Stomach (tissue), 19 donors: ENCODE measurements at places on chromosomes 11 and 22.

DNA sequence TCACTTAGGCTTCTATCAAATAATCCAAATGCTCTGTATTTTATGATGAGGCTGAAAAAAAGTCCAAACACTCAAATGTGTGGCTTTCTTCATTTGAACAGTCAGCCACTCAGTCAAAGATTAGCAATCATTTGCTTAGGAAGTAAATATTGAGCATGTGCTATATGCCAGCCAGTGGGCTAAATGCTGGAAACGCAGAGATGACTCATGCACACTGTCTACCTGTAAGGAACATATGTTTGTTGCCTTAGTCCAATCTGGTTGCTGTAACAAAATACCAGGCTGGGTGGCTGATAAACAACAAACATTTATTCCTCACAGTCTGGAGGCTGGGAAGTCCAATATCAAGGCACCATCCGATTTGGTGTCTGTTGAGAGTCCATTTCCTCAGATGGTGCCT, 617.3 kb downstream of the NTM start:
- H3K36me3 ChIP-seq = no peaks in the 10 kb centered on the region
- no peak overlapping the region for H3K27ac ChIP-seq

GRCh38 chr11:118889797-118890196, 6.1 kb downstream of the CXCR5 start:
- H3K4me3 ChIP-seq = no peak overlapping the region
- DNase-seq = no peak
- H3K27me3 ChIP-seq = no peaks in the 10 kb centered on the region
- peak overlapping the region; percentile 43 for H3K27ac ChIP-seq

DNA sequence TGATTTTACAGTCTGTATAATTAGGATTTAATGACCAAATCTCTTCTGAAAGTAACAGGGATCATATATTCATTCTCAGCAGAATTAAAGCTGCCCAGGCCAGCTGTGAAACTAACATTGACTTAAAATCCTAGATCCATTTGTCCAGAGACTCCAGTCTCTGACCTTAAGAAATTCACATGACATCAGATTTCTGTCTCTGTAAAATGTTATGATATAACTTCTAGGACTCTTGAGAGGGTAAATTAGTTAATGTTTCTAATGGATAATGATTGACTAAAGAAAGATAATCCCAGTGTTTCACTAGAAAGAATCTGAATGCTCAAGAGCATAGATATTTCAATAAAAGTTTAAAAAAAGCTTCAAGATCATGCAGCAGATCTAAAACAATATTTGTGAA, 6.3 kb downstream of the NOX4 start:
- H3K4me1 ChIP-seq = no peaks in the 10 kb centered on the region
- no peak for DNase-seq
- no peaks in the 10 kb centered on the region for H3K27me3 ChIP-seq
- no peak overlapping the region for H3K27ac ChIP-seq

DNA sequence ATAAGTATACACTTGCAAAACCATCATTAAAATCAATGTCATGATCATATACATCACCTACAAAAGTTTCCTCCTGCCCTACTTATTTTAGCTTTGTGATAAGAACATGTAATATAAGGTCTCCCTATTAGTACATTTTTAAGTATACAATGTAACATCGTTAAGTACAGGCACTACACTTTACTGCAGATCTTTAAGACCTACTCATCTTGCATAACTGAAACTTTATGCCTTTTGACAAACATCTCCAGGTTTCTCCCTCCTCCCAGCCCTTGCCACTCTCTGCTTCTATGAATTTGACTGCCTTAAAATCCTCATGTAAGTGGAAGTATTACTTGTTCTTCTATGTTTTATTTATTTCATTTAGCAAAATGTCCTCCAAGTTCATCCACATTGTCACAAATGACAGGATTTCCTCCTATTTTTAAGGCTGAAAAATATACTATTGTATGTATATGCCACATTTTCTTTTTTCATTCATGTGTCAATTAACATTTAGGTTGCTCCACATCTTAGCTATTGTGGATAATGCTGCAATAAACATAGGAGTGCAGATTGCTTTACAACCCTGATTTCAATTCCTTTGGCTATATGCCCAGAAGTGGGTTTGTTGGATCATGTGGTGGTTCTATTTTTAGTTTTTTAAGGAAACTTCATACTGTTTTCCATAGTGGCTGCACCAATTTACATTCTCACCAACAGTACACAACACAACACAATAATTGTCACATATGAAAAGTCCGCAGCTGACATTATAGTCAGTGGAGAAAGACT, 471.1 kb upstream of the ANO3 start:
- H3K27ac ChIP-seq = no peak overlapping the region
- H3K36me3 ChIP-seq = no peaks in the 10 kb centered on the region
- H3K4me1 ChIP-seq = no peaks in the 10 kb centered on the region
- no peak overlapping the region for H3K4me3 ChIP-seq
- H3K27me3 ChIP-seq = no peaks in the 10 kb centered on the region

DNA sequence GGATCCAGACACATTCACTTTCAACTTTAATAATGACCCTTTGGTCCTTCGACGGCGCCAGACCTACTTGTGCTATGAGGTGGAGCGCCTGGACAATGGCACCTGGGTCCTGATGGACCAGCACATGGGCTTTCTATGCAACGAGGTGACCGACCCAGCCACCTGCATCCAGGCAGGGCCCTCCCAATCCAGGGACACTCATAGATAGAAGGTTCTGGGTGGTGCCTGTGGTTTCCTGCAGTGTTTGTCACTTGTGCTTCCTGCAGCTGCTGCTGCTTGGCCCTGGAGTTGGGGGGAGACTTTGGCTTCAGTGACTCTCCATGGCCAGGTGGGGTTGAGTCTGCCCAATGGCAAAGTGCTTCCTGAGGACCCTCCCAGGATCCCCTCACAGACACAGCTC, 7.3 kb downstream of the APOBEC3B start:
- peaks cover 5% of the 10 kb centered on the region for H3K4me1 ChIP-seq
- DNase-seq = no peak
- no peak overlapping the region for H3K27ac ChIP-seq
- H3K27me3 ChIP-seq = no peaks in the 10 kb centered on the region

DNA sequence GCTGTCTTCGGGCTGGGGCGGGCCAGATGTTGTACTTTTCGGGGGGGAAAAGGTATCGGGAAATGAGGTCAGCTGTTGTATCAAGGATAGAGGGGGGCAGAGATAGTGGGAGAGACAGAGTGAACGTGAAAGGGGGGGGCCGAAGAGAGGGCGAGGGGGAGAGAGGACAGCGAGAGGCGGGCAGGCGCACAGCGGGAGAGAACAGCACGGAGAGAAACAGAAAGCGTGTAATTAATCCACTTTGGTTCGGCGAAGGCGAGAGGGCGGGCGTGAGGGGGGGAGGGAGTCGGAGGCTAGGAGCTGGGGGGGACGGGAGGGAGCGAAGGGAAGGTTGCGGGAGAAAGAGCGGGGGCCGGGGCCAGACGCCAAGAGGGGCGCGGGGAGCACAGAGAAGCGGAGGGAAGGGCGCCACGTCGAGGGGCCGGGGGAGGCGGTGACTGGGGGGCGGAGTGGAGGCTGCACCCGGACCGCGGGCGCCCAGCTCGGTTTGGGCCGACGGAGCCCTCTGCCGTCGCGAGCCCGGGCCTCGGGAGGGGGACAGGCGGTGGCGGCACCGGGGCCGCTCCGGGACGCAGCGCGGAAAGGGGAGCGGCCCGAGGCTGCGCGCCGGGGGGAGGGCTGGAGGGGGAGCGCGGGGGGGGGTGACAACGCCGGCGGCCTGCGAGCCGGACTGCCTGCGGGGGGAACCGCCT, 612 bp downstream of the IGF2 start:
- DNase-seq = no peak
- H3K4me1 ChIP-seq = peaks cover 45% of the 10 kb centered on the region
- peaks cover 22% of the 10 kb centered on the region for H3K27me3 ChIP-seq
- H3K27ac ChIP-seq = no peak overlapping the region
- no peaks in the 10 kb centered on the region for H3K36me3 ChIP-seq

GRCh38 chr22:27576815-27577573, 224.6 kb downstream of the MN1 start:
- H3K27ac ChIP-seq = peak overlapping the region; percentile 49
- H3K36me3 ChIP-seq = no peaks in the 10 kb centered on the region
- H3K4me1 ChIP-seq = peaks cover 20% of the 10 kb centered on the region
- H3K27me3 ChIP-seq = peaks cover 18% of the 10 kb centered on the region
- no peak for DNase-seq

DNA sequence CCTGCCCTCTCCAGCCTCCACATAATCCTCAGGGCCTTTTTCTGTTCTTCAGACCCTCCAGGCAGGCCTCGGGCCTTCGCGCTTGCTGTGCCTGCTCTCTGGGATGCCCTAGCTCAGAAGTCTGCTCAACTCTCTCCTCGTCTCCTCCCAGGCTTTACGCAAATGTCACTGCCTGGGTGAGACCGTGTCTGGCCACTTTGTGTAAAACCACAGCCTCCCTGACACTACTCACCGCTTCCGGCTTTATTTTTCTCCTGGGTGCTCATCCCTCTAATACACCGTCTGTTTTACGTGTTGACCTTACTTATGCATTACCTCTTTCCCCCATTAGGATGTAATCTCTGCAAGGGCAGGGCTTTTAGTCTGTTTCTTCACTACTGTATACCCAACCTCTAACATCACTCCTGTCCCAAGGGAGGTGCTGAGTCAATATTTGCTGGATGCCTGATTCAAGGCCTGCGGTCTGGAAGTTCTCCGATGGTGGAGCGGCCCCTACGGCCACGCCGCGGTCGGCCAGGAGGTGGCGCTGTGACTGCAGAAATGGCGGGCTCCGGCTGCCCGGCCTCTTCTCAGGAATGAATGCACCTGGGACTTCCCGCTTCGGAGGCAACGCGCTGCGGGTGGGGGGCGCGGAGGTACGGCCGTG, 58.2 kb upstream of the THY1 start:
- no peak overlapping the region for H3K4me3 ChIP-seq
- DNase-seq = peak; percentile 91
- H3K27ac ChIP-seq = no peak overlapping the region
- H3K4me1 ChIP-seq = peaks cover 14% of the 10 kb centered on the region

DNA sequence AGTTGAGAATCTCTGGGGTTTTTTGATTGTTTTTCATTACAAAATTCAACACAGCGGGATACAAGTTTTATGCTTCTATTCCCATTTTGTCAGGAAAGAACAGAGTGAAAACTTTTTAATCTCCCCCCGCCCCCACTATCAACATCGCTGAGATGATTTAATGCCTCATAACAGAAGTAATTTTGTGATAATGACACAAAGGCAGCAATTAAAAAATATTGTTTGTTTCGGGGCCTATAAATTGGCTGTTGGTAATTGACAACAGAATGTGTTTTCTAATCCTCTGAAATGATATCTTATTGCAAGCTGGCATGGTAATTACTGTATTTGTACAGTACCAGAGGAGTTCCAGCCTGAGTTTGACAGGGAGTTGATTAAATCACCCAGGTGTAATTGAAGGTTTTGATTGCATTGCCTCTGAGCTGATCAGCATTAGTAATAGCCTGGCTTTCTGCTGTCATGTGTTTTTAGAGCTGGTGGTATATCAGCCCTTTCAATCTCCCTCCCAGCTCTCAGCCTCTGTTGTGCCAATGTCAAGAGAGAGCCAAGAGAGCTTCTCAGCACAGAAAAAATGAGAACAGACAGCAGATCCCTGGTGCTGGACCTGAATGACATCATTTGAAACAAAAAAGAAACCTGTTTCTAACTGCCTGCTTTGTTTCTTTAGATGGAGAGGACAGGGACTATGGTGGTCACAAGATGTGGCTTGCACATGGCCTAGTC, 265.1 kb downstream of the FAM76B start:
- H3K4me1 ChIP-seq = no peaks in the 10 kb centered on the region
- no peaks in the 10 kb centered on the region for H3K36me3 ChIP-seq
- H3K27me3 ChIP-seq = no peaks in the 10 kb centered on the region
- no peak overlapping the region for H3K4me3 ChIP-seq
- DNase-seq = no peak

DNA sequence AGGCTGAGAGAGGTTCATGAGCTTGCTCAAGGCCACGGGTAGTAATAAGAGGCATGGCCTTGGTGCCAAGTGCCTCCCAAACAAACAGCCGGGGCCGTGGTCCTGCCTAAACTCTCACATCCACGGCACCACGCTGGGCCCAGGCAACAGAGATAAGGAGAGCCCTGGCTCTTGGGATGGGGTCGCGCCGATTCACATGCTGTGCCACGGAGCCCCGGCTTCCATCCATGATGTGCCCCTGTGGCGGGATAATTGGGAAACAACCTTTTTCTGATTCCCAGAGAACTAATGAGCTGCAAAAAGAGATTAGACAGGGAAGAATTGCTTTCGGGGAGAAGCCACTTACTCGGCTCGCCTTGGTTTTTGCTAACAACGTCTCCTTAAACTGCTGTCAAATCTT, 22.0 kb downstream of the TP53AIP1 start:
- H3K27ac ChIP-seq = no peak overlapping the region
- no peak for DNase-seq
- no peaks in the 10 kb centered on the region for H3K4me1 ChIP-seq
- no peak overlapping the region for H3K4me3 ChIP-seq
- H3K27me3 ChIP-seq = peaks cover 17% of the 10 kb centered on the region

- no peaks in the 10 kb centered on the region for H3K4me1 ChIP-seq
- no peak for DNase-seq
- no peaks in the 10 kb centered on the region for H3K36me3 ChIP-seq
- H3K4me3 ChIP-seq = no peak overlapping the region
Observed at GRCh38 chr11:131656839-131657211, 286.4 kb downstream of the NTM start.

- H3K4me1 ChIP-seq = peaks cover 11% of the 10 kb centered on the region
- H3K4me3 ChIP-seq = no peak overlapping the region
- no peaks in the 10 kb centered on the region for H3K27me3 ChIP-seq
- DNase-seq = no peak
- H3K36me3 ChIP-seq = no peaks in the 10 kb centered on the region
- no peak overlapping the region for H3K27ac ChIP-seq
Observed at GRCh38 chr11:128759597-128759996, 65.7 kb downstream of the FLI1 start.

DNA sequence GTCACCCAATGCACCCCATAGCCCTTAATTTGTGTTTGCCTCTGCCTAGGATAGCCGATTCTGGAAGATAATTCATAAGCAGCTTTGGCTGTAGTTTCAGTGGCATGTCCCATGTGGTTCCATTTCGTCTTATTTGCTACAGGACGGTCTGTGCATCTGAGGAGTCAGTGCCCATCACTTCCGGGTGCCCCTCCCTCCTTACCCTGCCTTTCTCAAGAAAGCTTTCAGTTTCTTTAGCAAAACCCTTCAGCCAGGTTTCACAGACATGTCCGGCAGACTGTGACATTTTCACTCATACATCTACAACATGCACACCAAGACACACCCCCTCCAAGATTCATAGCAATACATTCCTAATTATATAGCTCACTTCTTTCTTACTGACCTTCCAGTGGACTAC, 14.3 kb downstream of the TP53AIP1 start:
- no peak for DNase-seq
- no peaks in the 10 kb centered on the region for H3K4me1 ChIP-seq
- no peak overlapping the region for H3K27ac ChIP-seq
- no peaks in the 10 kb centered on the region for H3K27me3 ChIP-seq

GRCh38 chr11:14258221-14258935, 100.6 kb downstream of the RRAS2 start:
- peaks cover 58% of the 10 kb centered on the region for H3K4me1 ChIP-seq
- no peak overlapping the region for H3K27ac ChIP-seq
- H3K4me3 ChIP-seq = no peak overlapping the region
- H3K36me3 ChIP-seq = peaks cover 5% of the 10 kb centered on the region

DNA sequence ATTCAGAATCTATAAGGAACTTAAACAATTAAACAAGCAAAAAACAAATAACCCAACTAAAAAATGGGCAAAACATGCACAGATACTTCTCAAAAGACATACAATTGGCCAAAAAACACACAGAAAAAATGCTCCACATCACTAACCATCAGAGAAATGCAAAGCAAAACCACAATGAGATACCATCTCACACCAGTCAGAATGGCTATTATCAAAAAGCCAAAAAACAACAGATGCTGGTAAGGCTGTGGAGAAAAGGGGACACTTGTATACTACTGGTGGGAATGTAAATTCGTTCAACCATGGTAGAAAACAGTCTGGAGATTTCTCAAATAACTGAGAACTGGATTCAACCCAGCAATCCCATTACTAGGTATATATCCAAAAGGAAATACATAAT, 24.8 kb downstream of the ENTHD1 start:
- no peaks in the 10 kb centered on the region for H3K27me3 ChIP-seq
- H3K36me3 ChIP-seq = no peaks in the 10 kb centered on the region
